Activated CD4-positive, alpha-beta T cell treated with anti-CD3 and anti-CD28 coated beads for 24 hours (primary cell): ENCODE measurements at places on chromosomes 1 and 21.

- no peak for DNase-seq
Measured at GRCh38 chr1:154256686-154257085, 15.7 kb upstream of the HAX1 start.

- DNase-seq: no peak
Measured at GRCh38 chr1:110696818-110697217, 22.1 kb upstream of the KCNA3 start.

DNA sequence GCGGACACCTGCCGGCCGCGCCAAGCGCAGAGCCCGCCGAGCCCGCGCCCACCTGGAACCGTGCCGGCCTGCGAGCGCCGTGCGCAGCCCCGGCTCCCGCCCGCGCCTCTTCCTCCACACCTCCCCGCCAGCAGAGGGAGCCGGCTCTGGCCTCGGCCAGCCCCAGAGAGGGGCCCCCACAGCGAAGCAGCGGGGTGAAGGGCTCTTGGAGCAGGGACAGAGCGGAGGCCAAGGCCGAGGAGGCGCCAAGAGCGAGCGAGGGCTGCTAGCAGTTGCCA lies 50.1 kb upstream of the KRTAP19-8 start:
- no peak for DNase-seq

DNA sequence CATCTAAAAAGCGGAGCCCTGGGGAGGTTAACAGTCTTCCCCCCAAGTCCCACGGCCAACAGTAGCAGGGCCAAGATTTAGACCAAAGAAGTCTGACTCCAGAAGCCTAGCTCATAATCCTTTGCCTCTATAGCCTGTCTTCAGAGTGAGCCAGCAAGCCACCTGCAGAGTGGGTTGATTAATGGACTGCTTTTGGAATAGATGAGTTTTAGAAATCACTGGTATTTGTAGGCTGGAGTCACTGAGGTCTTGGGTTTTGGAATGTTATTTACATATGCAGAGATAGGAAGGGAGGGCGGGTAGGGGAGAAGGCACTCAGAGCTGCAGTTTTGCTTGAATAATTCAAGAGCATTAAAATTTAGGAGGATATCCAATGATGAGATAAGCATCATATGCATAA lies 90.8 kb upstream of the L1TD1 start:
- no peak for DNase-seq

DNA sequence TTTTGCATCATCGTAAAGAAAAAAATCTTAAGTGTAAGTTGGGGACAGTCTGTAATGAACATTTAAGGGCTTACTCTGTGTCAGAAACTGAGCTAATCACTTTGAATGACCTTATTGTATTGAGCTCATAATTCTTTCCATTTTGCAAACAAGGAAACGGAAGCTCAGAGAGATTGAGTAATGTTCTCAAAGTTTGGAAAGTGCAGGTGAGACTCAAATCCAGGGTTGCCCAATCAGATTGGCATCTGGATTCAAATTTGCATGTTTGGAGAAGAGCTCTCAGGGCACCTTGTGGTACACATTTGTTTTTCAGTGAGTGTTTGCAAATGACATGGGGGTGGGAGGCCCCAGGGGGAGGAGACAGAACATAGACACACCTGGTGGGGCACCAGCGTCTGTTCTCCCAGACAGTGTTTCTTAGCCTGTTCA lies 8.0 kb downstream of the ALPL start:
- no peak for DNase-seq

DNA sequence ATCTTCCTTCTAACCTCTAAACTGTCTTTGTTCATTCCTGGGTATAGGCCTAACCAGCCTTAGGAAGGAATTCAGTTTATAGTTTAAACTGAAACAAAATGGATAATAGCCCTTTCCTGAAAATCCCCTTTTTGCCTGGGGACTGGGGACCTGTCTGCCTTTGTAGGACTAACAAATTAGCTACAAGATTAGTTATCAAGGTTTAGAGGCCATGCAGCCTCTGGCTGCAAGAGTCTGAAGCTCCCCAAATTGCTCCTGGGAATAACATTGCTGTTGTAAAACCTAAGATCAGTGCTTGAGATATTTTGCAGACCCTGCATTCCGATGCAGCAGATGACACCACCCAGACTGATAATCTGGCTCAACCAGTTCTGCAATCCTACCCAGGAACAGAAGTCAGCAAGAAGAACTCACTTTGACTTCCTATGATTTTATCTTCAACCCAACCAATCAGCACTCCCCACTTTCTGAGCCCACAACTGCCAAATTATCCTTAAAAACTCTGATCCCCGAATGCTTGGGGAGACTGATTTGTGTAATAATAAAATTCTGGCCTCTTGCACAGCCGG lies 96.6 kb upstream of the ETV3 start:
- DNase-seq: no peak
